Thoracic aorta (tissue), 2 donors: ENCODE measurements at places on chromosomes 6 and 20. TPM values are rescaled to one million over a fixed set of nuclear protein-coding genes. Genes with fewer than 3 reads are reported as not detected.

The FAM120B gene
- 21.0 TPM for total RNA-seq

GRCh38 chr6:42383421-42384205, 68.1 kb downstream of the TRERF1 start:
- no peak for DNase-seq

The E2F1 gene
- 0.68 TPM for total RNA-seq

DNA sequence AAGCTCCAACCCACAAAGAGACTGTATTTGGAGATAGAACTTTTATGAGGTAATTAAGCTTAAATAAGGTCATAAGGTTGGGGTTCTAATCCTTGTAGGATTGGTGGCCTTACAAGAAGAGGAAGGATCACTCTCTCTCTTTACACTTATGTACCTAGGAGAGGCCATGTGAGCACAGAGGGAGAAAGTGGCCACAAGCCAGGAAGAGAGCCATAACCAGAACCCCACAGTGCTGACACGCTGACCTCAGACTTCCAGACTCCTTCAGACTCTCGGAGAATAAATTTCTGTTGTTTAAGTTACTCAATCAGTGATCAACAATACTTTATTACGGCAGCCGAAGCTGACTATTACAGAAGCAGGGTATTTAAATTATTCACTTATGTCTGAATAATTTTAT, 430.5 kb upstream of the EPHA7 start:
- no peak for DNase-seq

The GRM4 gene
- total RNA-seq, result not detected

The PLA2G7 gene
- total RNA-seq, result 0.56 TPM

- DNase-seq, result peak; percentile 42
Observed at GRCh38 chr20:51541189-51542032, 1.1 kb downstream of the NFATC2 start.

DNA sequence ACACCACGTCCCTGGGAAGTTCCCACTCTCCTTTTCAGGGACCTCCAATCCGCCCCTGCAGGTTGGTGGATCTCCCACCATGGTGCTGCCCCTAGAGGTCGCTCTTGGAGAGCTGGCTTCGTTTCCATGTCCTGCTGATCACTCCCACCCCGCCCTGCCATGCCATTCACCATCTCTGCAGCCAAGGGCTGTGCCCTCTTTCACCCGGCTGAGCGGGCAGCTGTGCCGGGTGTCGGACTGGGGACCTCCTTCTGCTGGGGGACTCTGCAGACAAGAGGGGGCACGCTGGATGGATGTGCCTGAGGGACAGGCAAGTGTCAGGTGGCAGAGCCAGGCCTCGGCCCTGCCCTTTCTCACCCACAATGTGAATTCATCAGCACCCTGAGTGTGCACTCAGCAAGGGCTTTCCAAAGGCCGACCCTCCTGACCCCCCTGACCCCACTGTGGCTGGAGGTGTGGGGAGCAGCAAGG, 347.0 kb downstream of the CDH4 start:
- DNase-seq, result no peak

DNA sequence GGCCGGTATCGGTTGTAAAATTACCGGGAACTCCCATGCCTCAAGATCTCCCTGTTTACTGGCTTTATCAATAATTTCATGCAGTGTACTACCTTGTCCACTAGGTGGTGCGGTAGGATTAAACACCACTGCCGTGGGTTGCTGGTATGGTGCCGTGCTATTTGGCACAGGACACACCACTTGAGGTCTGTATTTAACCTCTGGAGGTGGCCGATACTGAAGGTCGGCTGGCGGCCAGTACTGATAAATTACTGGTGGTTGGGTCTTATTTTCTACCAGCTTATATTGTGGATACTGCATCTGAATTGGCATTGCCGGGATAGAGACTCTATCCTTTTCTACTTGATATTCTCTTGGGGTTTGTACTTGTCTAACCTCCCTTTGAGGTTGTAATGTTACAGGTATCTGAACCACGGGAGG, 14.3 kb upstream of the PTCRA start:
- DNase-seq, result peak; percentile 57

The ELOVL2 gene
- total RNA-seq, result 0.41 TPM

DNA sequence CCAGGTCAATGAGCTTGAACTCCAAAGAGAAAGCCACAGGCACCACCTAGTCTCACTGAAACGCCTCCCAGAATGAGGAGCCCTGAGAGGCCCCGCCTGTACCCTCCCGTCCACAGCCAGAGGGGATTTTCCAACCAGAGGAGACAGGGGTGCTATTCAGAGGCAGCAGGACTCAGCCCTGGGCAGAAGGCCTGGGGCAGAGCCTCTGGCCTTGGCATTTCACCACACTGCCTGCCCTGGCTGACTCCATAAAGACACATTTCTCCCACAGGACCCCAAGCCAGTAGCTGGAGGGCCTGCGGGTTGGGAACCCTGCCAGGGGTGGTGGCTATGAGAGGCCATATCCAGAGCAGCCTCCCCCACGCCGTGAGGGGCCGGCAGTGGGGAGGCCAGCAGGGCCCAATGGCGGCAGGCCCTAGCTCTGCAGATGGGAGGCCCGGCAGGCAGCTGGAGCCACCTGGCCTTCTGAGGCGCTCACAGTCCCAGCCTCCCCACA, 159.3 kb downstream of the PREX1 start:
- no peak for DNase-seq

DNA sequence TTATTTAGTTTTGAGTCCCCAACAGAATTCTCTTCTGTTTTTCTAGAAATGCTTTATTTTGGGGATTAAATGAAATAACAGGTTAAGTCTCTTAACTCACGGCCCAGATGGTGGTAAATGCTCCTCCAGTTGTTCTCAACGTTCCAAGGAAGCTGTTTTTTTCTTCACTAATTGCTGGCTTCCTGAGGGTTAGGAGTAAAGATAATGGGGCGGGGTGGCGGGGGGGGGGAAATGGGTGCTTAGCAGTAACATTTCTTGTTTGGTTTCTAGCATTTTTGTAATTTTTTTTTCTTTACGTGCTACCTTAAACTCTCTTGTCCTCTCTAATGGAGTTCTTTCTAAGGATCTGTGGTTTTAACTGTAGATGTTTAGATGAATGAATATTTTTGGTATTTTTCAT, 2.2 kb downstream of the SRSF3 start:
- no peak for DNase-seq

DNA sequence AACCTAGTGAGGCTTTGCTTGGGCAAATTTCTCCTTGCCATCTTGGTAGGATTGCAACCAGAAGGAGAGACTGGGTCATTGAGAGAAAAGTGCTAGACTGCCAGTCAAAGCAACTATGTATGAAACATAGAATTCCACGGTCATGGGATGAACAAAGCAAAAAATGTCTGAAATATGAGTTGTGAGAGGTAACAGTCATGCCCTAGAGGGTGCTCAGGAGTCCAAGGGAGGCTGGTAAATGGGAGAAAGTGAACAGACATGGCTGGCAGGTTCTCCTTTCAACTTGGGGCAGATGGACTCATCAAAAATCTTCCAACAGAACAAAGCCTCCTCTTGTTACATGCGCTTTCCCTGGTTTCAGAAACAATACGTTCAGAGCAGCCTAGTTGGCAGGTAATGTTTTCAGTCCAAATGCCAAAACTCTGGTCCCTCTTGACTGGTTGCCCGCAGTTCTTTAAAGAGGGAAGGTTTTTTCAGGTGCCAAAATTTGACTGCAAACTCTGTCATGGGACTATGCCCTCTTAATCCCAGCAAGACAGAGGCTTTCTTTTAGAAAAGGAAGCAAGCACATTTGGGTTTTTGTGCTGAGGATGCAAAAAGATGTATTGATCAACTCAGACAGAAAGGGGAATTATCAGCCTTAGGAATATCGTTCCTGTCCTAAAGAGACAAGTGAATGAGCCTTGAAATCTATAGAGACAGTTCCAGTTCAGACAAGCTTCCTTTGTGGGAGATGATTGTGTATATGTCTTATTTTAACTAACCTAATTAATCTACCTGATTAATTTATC, 68.5 kb upstream of the SASH1 start:
- no peak for DNase-seq

The DUSP15 gene
- 5.6 TPM for total RNA-seq

DNA sequence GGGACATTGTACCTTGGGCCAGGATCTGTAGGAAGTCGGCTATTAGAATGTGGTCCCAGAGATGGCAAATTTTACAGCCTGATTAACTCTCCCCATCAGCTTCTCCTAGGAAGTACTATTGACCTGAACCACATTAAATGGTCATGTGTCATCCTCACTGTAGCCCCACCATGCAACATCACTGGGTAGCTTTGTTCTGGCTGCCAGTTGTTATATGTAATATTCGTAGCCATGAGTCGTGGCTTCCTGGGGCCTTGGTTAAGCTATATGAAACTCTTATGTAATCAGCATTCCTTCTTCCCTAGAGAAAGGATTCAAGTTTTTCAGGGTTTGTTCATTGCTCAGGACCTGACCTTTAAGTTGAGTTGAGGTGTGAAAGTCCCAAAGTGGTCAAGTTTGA, 125.7 kb downstream of the ANKS1A start:
- DNase-seq, result no peak

- DNase-seq, result no peak
Observed at GRCh38 chr20:13984211-13984610, 6.2 kb downstream of the SEL1L2 start.

The BPIFB6 gene
- not detected for total RNA-seq

DNA sequence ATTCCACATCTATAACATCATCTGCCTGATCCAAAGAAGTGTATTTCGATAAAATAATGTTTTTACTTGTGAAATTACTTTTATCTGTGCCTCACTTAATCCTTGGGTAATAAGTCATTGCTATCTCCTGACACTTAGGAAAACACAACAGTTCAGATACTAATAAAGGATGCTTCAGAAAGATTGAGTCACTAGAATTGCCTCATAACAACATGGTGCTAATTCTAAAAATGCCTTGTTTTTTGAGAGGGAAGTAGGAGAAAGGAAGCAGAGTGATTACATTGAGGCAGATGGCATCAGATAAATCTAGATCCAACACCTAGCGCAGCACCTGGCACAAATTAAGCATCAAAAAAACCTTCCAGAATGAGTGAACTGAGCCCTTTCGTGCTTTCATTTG, 69.0 kb downstream of the NCOA7 start:
- DNase-seq, result no peak

The SLPI gene
- 44.3 TPM for total RNA-seq

The ASIP gene
- not detected for total RNA-seq

- no peak for DNase-seq
Observed at GRCh38 chr20:9338101-9338500, 176.3 kb upstream of the LAMP5 start.

The PABPC1L gene
- total RNA-seq, result 33.2 TPM

GRCh38 chr20:61963149-61963548, 102.5 kb downstream of the TAF4 start:
- DNase-seq, result no peak
